ENCODE measurements at places on chromosomes 2 and 18.
A peak's percentile ranks its signal among the peaks of the same experiment; 100 is the strongest.

DNA sequence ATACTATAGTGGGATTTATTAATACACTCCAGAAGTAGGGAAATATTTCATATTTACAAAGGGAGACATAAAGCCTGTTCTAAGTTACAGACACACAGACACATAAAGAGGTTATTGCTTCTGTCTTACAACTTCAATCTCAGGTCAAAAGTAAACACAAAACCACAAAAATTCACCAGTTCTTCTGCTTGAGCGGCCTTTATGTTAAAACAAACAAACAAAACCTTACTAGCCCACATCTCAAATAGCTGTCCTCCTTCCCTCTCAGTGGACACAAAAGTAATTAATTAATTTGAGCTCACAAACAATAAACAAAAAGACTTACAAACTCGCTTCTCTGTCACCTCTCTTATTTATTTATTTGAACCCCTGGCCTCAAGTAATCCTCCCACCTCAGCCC is 1.5 kb upstream of the ASNSD1 start:
- peaks cover 14% of the 10 kb centered on the region for H3K4me1 ChIP-seq
- H3K36me3 ChIP-seq: no peaks in the 10 kb centered on the region
- no peak overlapping the region for H3K27ac ChIP-seq

GRCh38 chr2:171718720-171719119 is 31.5 kb downstream of the DYNC1I2 start:
- H3K4me1 ChIP-seq: peaks cover 6% of the 10 kb centered on the region
- no peak for DNase-seq

GRCh38 chr2:178106053-178106452 is 6.2 kb upstream of the RBM45 start:
- no peak overlapping the region for H3K27ac ChIP-seq
- no peaks in the 10 kb centered on the region for H3K36me3 ChIP-seq
- no peak for DNase-seq
- no peaks in the 10 kb centered on the region for H3K27me3 ChIP-seq
- no peak overlapping the region for H3K4me3 ChIP-seq
- peaks cover 2% of the 10 kb centered on the region for H3K4me1 ChIP-seq

DNA sequence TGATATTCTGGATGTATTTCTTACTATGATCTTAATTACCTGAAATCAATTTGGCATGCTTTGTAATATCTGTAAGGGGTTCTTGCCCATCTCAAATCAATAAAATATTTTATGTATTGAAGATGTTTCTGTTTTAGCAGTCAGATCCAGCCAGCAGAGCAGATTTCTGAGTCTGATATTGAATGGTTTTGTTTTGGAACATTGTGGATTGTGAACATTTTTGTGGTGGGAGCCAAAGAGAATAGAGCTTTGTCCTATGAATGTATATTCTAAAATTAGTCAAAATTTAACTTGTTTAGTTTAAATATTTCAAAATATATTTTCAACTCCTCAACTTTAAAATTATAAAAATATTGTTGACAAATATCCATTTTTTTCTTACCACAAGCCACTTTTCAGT is 197.0 kb downstream of the UBE2E3 start:
- H3K27me3 ChIP-seq: no peaks in the 10 kb centered on the region
- no peak overlapping the region for H3K4me3 ChIP-seq
- no peak for DNase-seq
- H3K4me1 ChIP-seq: peaks cover 14% of the 10 kb centered on the region
- no peak overlapping the region for H3K27ac ChIP-seq
- peaks cover 2% of the 10 kb centered on the region for H3K36me3 ChIP-seq

- no peak for DNase-seq
- no peaks in the 10 kb centered on the region for H3K27me3 ChIP-seq
- H3K4me1 ChIP-seq: no peaks in the 10 kb centered on the region
- no peaks in the 10 kb centered on the region for H3K36me3 ChIP-seq
Measured at GRCh38 chr18:59760212-59760611, 63.0 kb upstream of the CCBE1 start.

- no peaks in the 10 kb centered on the region for H3K27me3 ChIP-seq
- no peak overlapping the region for H3K27ac ChIP-seq
- peaks cover 14% of the 10 kb centered on the region for H3K4me1 ChIP-seq
- H3K36me3 ChIP-seq: peaks cover 6% of the 10 kb centered on the region
Measured at GRCh38 chr2:202718614-202719013, 83.8 kb downstream of the FAM117B start.

GRCh38 chr2:66872081-66872985 is 437.4 kb downstream of the MEIS1 start:
- peaks cover 23% of the 10 kb centered on the region for H3K4me1 ChIP-seq
- no peaks in the 10 kb centered on the region for H3K36me3 ChIP-seq
- no peak overlapping the region for H3K4me3 ChIP-seq
- no peak for DNase-seq

DNA sequence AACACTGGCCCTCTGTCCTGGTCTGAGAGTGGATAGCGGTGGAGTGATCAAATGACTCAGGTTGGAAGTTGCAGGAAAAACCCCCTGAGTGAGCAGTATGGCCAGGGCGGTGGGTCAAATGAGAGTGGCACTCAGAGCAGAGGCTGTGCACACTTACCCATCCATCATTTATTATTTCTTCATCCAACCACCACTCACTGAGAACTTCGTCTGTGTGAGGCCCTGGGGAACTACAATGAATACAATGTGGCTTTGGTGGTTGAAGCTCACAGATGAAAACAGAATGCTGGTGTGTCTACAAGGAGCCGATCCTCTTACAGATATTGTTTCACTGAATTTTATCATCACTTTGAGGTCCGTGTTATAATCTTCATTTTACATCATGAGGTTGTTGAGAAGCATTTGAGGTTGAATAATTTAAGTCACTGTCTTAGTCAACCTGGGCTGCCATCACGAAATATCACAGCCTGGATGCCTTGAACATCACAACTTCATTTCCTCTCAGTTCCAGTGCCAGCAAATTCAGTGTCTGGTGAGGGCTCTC is 73.4 kb upstream of the ID2 start:
- no peaks in the 10 kb centered on the region for H3K36me3 ChIP-seq
- DNase-seq: no peak
- no peaks in the 10 kb centered on the region for H3K27me3 ChIP-seq
- peaks cover 12% of the 10 kb centered on the region for H3K4me1 ChIP-seq

GRCh38 chr2:189874586-189875320 is 90.5 kb downstream of the PMS1 start:
- H3K4me3 ChIP-seq: no peak overlapping the region
- no peaks in the 10 kb centered on the region for H3K27me3 ChIP-seq
- peaks cover 29% of the 10 kb centered on the region for H3K36me3 ChIP-seq
- DNase-seq: no peak
- no peak overlapping the region for H3K27ac ChIP-seq
- H3K4me1 ChIP-seq: no peaks in the 10 kb centered on the region

DNA sequence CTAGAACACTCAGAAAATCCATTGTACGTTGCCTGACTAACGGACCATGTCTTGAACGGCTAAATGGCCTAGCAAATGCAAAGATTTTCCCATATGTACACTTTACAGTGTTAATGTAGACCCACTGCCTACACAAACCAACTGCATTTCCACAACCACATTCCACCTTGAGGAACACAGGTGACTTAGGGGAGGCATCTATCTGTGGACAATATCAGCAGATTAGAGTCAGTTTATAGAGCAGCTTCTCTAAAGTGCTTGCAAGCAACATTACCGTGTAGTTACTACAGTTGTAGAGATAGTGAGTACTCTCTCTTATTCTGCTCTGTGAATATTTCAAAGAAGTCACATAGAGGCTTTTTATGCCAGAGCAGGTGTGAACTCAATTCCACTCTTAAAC is 139.6 kb downstream of the TCF4 start:
- H3K4me1 ChIP-seq: peaks cover 8% of the 10 kb centered on the region
- peaks cover 4% of the 10 kb centered on the region for H3K36me3 ChIP-seq
- no peaks in the 10 kb centered on the region for H3K27me3 ChIP-seq
- no peak overlapping the region for H3K4me3 ChIP-seq
- DNase-seq: no peak

DNA sequence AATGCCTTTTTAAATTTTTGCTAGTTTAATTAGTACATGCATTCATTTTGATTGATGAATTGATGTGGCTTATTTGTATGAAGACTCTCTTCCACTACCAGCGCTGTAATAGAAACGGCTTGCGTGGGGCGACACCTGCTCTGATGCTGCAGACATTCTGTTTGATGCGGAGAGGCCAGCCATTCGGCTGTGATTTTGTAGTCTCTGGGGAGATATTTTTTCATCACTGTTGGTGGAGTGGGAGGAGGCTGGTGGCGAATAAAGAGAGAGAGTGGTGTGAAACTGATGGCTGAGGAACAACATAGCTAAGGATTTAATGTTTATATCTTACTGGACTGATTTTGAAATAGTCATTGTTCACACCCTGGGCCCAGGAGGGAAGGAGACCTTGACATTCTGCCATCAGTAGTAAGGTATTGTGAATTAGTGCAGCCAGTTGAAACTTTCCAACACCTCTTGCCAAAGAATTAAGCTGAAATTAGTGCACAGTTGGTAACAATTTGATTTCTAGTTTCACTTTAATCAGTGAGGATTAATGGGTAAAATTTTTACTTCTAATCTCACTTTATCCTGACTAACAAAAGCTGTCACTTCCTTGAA is 224.1 kb downstream of the MTX2 start:
- peaks cover 8% of the 10 kb centered on the region for H3K4me1 ChIP-seq
- DNase-seq: no peak
- peaks cover 2% of the 10 kb centered on the region for H3K36me3 ChIP-seq
- H3K4me3 ChIP-seq: no peak overlapping the region

DNA sequence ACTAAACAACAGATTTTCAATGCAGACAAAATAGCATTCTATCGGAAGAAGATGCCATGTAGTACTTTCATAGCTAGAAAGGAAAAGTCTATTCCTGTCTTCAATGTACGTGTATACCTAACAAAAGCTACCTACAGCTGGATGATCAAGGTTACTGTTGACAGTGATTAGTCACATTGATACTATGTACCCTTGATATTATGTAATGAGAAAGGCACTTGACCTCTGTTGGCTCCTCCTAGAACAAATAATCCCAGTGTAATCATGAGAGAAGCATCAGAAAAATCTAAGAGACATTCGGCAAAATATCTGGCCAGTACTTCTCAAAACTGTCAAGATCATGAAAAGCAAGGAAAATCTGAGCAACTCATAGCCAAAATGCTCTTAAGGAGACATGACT is 44.4 kb upstream of the LRRTM4 start:
- no peaks in the 10 kb centered on the region for H3K36me3 ChIP-seq
- H3K27me3 ChIP-seq: peaks cover 3% of the 10 kb centered on the region
- DNase-seq: no peak
- H3K27ac ChIP-seq: no peak overlapping the region
- no peaks in the 10 kb centered on the region for H3K4me1 ChIP-seq

DNA sequence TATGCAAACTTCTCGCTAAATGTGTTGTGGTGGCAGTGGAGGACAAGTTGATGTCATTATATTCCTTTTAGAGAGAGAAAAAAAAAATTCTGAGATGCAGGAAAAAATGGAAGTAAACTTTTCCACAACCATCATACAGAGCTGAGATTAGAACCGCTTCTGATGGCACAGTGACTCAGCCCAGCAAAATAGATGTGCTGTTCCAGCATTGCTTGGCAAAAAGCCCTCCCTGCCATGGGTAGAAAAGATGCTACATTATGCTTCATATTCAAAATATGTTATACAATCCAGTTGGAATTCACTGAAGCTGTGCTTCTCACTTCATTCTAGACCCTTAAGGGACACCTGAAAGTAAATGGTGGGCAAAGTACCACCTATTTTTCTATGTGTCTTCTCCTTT is 1047.6 kb upstream of the FANCL start:
- peaks cover 33% of the 10 kb centered on the region for H3K27me3 ChIP-seq
- no peaks in the 10 kb centered on the region for H3K4me1 ChIP-seq
- H3K36me3 ChIP-seq: no peaks in the 10 kb centered on the region
- DNase-seq: no peak

GRCh38 chr2:70978341-70979179 is at the start of gene ANKRD53:
ANKRD53 (plus strand) TSS chr2:70978630; CDS start chr2:70978646, 16 bp downstream.
- H3K36me3 ChIP-seq: no peaks in the 10 kb centered on the region
- H3K4me3 ChIP-seq: peak within 1 kb of the TSS; percentile 76
- H3K27me3 ChIP-seq: no peaks in the 10 kb centered on the region
- H3K4me1 ChIP-seq: peaks cover 17% of the 10 kb centered on the region

DNA sequence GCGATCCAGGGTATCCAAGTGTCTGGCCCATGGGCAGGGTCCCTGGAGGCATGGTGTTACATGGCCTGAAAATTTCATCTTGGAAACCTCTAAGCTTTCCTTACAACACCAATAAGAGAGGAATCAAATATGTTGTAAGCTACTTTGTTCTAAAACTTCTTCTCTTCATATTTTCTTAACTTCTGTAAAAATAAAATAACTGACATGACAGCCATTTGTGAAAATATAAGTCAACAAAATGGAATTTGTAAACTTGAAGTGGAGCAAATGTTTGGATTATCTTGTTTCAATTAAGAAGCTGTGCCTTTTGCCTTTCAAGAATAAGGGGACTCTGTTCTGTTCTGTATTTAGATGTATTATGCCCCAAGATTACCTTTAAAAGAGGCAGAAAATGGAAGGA is 319.7 kb downstream of the LPIN1 start:
- no peak overlapping the region for H3K4me3 ChIP-seq
- H3K27ac ChIP-seq: no peak overlapping the region
- no peaks in the 10 kb centered on the region for H3K27me3 ChIP-seq
- no peak for DNase-seq

DNA sequence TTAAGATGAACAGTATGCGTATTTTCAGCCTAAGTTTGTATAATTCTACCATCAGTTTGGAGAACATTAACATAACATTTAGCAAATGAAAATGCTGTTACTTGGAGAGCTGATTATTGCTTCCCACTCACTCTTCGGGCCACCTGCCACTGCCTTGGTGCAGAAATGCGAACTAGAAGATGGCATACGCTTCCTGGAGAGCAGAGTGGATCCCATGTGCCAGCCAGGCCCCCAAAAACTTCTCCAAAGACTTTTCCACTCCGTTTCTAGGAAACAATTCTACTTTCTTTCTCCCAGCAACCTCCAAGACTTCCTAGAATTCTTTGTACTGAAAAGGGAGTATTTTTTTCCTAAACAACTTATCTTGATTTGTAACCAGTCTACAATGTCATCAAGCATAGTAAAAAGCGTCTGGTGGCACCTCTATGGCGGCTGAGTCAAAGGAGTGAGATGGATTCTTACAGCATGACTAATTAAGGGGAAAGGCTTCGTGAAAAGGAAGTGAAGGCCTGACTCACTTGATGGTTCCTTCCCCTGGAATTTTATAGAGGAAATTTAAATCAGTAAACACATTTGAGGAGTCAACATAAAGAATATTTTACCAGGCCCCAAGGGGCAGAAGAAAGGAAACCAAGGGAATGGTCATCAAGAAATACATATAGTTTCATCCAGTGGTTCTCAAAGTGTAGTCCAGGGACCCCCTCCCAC is 36.6 kb downstream of the FEZ2 start:
- H3K4me3 ChIP-seq: no peak overlapping the region
- peak overlapping the region; percentile 93 for H3K27ac ChIP-seq
- H3K36me3 ChIP-seq: peaks cover 9% of the 10 kb centered on the region
- DNase-seq: no peak
- H3K4me1 ChIP-seq: peaks cover 64% of the 10 kb centered on the region
